ENCODE measurements at places on chromosomes 7 and 10.

DNA sequence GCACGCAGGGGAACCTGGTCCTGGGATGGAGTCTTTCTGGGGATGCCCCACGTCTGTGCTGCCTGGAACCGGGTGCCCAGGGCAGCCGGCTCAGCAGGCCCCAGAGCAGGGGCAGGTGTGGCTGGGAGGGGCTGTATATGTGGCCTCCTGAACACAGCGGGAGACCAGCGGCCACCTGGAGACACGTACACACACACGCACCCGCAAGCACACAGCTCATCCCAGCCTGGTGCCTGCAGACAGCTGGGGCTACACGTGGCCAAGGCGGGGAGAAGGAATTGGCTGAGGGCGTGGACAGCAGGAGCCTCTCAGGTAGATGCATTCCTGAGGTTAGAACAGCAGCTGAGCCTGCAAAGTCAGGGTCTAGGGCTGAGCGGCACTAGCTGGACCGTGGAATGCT is 14.0 kb downstream of the ADAM8 start:
- no peak for DNase-seq

GRCh38 chr10:17736223-17736622 is 15.8 kb upstream of the TMEM236 start:
- DNase-seq: no peak

GRCh38 chr10:77012812-77013500 is 624.7 kb downstream of the KCNMA1 start:
- no peak for DNase-seq

- DNase-seq: no peak
Observed at GRCh38 chr10:86815035-86815617, 58.7 kb downstream of the BMPR1A start.

GRCh38 chr7:106353944-106354343 is 69.2 kb upstream of the NAMPT start:
- DNase-seq: no peak

DNA sequence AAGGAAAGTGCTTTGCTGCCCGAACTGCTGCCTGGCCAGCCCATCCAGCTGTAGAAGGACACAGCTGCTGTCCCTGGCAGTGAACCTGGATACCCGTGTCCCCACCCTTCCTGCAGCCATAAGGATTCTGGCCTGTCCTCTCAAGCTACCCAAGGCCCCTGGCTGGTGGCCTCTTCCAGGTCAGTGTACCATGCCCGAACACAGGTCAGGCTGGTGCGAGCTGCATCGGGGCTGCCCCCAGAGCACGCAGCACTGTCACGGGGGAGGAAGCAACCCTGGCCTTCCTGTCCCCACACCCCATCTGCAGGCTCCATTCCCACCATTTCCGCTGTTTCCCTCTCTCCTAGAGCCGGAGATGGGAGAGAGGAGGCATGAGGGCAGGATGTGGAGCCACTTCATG is 30.5 kb upstream of the PWWP2B start:
- DNase-seq: no peak

- no peak for DNase-seq
Observed at GRCh38 chr7:26117142-26117807, 34.7 kb upstream of the NFE2L3 start.

GRCh38 chr7:16810112-16810511 is 5.3 kb upstream of the AGR2 start:
- DNase-seq: no peak

GRCh38 chr10:123326674-123327073 is 172.5 kb downstream of the BUB3 start:
- no peak for DNase-seq

DNA sequence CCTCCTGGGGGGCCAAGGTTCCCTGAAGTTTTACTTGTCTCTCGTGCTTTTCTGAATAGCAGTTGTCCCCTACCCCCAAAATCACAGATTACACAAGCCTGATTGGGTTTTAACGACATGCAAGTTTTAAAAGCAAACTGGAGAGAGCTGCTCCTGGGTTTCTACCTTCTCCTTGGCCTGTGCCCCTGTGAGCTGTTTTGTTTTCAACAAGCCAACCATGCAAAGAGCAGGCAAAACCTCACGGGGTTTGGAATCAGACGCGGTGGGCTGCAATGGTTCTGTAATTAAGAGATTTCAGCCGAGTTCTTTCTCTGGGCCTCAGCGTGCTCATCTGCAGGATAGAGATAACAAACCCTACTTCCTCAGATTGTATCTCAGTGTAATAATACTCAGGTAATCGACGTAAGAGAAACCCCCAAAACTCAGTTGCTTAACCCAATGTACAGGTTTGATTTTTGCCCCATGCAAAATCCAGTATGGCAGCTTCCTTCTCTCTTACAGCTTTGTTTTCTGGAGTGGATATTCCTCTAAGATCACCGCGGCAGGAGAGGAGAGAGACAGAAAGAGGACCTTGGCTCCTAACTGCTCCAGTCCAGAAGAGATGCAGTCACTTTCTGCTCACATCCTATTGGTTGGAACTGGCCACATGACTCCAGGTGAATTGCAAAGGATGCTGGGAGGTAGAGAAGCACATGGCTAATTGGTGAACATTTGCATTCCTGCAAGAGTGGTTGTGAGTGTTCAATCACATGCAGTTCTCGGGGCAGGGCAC is 42.0 kb downstream of the MYL10 start:
- no peak for DNase-seq

DNA sequence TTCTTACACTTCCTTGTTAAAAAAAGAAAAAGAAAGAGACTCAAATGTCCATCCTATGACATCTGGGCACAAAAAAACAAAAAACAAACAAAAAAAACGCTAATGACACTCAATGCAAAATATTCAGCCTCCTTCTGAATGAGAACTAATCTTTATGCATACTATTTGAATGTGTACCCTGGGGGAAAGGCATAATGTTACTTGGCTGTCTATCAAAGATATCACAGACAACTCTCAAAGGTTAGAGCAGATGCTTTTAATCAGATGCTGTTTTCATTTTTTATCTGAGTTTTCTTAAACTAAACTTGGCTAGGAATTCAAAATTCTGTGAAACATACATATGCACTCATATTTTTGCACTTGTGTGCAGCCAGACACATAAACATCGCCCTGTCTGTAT is 745.8 kb downstream of the CNTNAP2 start:
- no peak for DNase-seq

DNA sequence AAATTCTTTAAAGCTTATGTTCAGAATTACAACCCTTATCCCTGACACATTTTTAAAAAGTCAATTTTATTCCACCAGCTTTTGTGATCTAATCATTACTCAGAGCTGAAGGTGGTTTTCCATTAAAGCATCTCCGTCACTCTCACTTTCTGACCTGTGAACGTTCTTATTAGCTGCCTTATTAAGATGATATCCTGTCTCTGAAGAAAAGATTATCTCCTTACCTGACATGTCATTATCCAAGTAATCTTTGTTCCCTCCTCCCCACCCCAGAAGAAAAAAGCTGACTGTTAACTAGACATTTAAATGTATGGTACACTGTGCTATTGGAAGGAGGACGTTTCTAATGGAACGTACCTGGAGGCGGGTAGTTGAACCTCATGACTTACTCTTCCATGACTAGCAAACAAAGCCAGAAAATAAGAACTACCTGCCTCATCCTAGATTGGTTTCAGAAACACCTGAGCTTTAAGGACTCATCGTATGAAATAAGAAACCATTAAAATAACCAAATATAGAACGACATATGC is 708.7 kb downstream of the PARD3 start:
- no peak for DNase-seq

DNA sequence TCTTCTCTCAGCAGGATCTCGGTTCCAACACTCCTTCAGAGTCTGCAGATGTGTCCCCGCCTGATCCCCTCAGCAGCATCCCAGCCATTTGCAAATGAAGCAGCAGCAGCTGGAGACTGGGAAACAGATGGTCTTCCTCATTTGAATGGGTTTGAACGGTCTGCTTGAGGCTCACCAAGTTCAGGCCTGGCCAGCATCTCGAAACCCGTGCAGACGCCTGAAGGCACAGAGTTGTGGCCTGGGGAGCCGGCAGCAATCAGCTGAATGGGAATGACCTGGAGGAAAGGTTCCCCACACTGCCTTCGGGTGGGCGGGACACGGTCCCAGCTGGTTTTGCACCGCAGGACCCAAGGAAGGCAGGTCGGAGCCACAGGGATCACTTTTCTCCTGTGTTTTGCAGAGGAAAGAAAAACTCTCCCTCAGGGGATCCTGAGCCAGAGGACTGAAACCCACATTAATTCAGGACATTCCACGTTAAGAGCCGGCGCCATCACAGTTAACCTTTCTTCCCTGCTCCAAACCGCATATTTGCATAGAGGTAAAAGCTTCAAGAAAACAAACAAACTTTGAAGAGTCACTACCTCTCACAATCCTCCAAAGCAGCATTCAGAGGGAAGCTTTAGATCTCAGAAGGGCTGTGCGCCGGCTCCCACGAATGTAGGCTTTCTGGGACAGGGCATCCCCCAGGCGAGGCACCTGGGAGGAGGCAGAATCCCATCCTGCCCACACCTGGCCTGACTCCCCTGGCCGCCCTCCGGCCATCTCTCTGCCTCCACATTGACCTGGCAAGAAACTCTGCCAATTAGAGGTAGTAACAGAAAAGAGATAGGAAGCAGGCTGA is 17.7 kb downstream of the FGFR2 start:
- DNase-seq: no peak

DNA sequence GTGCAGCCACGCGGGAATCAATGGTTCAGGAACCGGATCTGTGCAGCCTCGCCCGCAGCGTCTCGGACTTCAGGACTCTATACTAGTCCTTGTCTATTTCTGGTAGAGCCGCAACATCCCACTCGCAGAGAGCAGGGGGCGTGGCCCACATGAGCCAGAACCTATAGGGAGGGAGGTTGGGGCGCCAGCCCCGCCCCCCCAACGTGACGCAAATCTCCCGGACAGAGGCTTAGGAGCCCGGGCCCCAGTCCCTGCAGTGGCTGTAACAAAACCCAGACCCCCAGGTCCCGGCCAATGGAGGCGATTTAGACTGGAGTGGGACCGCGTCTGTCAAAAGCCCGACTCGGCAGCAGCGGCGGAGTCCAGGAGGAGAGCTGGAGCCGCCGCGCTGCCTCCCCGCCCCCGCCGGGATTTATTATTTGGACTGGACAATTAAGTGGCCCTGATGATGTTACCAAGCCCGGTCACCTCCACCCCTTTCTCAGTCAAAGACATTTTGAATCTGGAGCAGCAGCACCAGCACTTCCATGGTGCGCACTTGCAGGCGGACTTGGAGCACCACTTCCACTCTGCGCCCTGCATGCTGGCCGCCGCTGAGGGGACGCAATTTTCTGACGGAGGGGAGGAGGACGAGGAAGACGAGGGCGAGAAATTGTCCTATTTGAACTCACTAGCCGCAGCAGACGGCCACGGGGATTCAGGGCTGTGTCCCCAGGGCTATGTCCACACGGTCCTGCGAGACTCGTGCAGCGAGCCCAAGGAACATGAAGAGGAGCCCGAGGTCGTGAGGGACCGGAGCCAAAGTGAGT is at the start of gene NKX2-3:
Gene NKX2-3 (plus strand): TSS at position 256 of the 809 bp plus-strand sequence. CDS start 190 bp downstream, at position 446.
- DNase-seq: no peak

Data from prostate gland (tissue), 2 donors.